ENCODE measurements at places on chromosomes 5 and 9.
A peak's percentile ranks its signal among the peaks of the same experiment; 100 is the strongest.

GRCh38 chr9:71353720-71354119 lies 232.3 kb upstream of the TRPM3 start:
- DNase-seq: no peak

- no peak for DNase-seq
Measured at GRCh38 chr9:69469136-69469535, 144.1 kb downstream of the ENTREP1 start.

GRCh38 chr5:36397901-36398536 lies 96.3 kb upstream of the RANBP3L start:
- DNase-seq: no peak

DNA sequence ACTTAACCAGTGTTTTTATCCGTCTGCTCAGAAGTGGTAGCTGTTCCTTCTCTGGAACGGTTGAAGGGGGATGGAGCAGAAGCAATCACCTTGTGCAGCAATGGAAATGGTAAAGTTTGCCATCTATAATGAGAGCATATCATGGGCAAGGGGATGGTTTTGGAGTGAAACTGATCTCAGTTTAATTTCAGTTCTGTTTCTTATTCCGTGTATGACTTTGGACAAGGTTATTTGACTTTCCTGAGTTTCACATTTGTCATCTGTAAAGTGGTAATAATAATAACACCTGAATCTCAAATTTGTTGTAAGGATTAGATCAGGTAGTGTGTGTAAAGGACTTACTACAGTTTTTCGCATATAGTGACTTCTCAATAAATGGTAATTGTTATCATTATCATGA lies 106.1 kb downstream of the PCSK1 start:
- DNase-seq: no peak

DNA sequence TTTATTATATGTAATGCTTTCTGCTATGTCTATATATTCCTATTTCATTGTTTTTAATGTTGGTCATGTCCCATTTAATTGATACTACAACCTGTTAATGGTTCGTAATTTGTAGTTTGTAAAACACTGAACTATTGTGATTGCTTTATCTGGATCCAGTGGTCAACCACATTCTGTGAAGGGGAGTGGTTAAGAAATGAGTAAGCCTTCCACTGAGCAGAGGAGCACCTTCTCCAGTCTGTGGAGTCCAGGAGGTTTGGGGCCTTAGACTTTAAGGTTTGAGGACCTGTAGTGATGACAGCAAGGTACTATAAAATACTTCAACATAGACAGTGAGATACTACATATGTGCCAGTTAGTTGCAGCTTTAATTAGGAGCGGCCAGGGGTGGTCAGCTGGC lies 67.7 kb upstream of the RAD23B start:
- no peak for DNase-seq

GRCh38 chr9:120845255-120845654 lies 2.5 kb upstream of the PSMD5 start:
- no peak for DNase-seq

GRCh38 chr5:92559781-92560180 lies 1021.2 kb downstream of the NR2F1-AS1 start:
- no peak for DNase-seq

DNA sequence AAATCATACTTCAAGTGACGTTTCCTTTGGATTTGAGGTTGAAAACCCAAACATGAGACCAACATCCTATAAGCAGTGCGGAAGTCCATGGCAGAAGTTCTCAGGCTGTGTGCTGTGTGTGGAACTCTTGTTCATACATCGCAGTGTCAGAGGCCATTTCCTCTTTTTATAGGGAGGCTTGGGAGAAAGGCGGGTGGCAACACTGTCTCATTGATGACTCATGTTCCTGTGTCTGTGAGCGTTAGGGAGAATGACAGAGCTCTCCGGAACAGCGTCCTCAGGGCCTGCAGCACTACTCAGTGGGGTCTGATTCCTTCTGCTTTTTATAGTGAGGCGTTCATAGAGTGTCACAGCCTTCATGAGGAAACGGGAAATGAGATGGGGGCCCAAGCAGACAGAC lies 98.8 kb upstream of the BASP1 start:
- DNase-seq: peak; percentile 64

DNA sequence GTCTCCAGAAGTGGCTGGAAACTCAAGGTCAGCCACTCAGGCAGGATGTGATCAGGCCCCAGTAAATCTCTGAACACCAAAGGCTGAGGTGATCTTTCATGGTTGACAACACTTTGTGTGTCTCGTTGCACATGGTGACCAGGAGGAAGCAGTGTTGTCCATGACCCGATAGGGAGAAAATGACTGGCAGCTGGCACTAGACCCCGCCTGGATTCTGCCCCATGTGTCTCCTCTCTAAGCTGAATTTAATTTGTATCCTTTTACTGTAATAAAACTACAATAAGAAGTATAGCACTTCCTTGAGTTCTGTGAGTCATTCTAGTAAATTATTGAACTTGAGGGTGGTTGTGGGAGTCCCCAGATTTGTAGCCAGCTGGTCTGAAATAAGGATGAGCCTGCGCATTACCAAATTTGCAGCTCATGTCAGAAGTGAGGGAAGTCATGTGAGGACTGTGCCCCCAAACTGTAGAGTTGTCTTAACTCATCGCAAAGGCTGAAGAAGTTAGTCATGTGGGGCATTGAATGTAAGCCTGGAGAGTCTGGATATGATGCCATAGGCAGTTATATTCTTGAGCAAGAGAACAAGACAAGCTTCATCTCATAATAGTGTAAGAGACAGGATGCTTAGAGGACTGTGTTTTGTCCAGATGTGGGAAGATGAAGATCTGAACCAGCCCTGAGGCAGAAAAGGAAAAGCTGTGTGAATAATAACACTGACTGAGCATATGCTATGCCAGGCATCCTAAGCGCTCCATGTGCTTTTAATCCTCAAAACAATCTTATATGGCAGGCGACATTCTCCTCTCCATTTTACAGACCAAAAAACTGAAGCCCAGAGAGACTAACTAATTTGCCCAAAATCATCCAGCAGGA lies 55.9 kb downstream of the TMEM215 start:
- no peak for DNase-seq

DNA sequence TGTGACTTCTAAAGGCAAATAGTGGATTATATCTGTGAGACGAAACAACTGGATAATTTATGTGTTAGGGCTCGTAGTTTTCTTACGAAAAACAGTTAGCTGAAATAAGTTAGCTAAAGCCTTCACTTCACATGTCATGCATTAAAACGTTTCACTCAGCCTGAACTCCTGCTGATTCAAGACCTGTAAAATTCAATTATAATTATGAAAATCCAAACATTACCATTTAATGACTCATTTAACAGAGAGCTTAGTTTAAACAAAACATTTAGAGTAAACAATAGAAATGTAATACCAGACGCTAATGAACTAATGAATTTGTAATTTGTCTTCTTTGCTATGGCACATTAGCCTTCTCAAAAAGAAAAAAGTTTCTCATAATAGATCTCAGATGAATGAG lies 1.7 kb downstream of the TAL2 start:
- DNase-seq: no peak

GRCh38 chr5:33832404-33833236 lies 59.2 kb downstream of the ADAMTS12 start:
- no peak for DNase-seq

DNA sequence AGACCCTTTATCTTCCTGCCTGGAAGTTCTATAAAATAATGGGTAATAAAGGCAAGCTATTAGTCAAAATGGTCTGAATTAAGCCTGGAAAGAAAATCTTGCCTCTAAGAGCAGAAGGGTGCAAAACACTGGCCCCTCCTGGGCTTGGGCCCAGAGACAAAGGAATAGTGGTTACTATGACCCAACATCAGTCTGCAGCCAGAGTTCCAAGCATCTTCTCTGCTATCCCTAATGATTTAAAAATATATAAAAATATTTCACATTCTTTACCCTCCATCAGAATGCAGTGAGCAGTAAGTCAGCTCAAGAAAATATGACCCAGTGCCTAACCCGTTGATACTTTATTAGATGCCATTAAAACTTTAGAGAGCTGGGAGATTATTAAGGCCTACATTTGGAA lies 14.7 kb downstream of the TNFAIP8 start:
- DNase-seq: no peak

DNA sequence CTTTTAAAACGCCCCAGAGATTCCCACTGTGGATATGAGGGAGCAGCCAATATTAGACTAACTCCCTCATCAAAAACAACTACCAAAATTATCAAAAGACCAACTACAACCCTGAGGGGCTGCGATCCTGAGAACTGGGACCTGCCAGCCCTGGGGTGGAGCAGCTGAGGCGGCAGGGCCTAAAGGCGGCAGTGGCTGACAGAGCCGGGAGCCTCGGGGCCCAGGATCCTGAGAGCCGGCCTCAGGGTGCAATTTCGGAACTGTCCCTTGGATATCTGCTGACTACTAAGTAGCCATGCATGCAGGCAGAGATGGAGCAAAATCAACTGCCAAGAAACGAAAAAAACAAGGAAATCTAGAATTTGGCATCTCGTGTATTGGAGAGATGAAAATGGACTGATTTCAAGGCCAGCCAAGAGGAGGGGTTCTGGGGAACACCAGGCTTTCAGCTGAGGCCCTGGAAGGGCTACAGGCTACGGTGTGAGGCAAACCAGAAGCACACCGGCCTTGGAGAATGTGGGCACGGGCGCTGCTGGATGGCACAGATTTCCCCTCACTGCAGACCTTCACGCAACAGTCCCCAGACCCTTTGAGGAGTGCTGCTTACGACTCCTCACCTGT lies 63.6 kb upstream of the UBAC1 start:
- DNase-seq: no peak

DNA sequence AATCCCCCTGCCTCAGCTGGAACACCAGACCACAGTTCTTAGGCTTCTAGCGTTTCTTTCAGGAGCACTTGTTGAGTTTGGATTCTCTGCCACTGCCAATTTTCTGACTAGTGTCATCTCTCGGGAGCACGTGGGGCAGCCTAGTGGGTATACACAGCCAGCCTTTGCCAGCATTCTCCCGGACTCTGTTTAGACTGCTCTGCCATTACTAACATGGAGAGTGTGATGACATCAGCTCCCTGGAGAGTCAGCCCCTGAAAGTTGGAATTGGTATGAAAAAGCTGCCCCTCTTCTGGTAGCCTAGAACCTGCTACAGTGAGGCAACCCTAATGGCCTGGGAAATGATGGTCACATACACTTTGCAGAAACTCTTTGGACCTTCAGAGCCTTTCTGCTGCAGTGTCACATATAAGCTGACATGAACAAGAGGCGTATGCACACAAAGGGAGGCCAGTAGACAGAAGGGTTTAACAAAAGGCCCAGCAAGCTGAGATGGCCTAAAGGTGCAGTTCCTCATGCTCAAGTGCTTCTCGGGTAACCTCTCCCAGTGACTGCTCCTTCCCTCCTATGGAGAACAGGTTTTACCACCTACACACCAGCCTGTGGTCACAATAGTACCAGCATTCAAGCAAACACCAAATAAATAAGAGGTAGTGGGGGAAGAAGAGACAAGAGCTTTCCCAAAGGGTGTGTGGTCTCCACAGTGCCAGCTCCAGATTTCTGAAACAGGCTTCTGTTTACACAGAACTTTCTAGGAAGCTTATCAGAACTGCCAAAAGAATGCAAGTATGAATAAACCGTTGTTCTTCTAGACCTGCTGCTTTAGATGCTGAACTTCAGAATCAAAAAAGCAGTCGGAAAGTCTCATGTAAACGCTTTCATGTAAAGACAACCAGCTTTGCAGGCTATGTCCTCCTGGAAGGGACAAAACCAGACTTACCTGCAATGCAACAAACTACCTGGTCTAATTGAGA lies 16.5 kb downstream of the SPACA9 start:
- DNase-seq: no peak

DNA sequence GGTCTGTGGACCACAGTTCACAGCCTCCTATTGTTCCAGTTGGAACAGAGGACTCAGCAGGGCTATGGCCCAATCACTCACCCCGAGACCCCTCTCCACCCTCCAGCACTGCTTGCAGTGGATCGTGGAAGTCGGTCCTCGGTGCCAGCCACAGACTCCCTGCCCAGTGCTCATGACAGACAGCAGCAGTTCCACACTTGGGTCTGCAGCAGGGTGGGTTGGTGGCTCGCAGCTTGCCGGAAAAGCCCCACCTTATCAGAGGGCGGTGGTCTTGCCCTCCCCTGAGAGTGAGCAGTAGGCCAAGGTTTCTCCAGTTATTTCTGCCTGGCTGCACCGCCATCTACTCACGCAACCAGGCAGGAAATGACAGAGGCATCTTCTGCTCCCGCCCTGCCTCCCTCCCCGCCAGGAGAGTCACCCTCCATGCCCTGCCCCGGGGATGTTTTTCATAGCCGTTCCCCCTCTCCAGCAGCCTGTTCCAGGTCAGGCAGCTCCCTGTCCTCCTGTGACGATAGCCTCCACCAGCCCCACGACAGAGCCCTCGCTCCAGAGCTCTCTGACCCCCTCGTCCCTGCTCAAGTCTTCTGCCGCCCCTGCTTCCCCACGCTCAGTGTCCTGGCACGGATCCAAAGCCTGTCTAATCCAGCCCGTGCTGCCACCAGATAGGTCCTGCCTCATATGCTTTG lies 34.5 kb downstream of the UNC5A start:
- no peak for DNase-seq

DNA sequence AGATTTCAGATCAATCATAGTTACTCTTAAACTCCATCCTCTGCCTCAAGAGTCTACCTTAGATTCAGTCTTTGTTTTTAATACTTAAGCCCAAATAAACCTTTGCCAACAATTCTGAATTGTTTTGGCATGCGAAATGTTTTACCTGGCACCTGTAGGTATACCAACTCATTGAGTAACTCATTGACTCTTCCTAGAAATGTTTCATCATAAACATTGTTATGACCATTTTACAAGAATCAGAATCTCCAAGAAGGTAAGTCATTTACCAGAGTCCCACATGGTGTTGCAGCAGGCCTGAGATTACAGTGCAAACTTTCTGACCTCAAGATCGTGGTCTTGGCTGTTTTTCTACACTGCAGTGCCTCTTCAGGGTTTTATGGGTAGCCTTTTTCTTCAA lies 750.4 kb downstream of the BRINP1 start:
- DNase-seq: no peak

DNA sequence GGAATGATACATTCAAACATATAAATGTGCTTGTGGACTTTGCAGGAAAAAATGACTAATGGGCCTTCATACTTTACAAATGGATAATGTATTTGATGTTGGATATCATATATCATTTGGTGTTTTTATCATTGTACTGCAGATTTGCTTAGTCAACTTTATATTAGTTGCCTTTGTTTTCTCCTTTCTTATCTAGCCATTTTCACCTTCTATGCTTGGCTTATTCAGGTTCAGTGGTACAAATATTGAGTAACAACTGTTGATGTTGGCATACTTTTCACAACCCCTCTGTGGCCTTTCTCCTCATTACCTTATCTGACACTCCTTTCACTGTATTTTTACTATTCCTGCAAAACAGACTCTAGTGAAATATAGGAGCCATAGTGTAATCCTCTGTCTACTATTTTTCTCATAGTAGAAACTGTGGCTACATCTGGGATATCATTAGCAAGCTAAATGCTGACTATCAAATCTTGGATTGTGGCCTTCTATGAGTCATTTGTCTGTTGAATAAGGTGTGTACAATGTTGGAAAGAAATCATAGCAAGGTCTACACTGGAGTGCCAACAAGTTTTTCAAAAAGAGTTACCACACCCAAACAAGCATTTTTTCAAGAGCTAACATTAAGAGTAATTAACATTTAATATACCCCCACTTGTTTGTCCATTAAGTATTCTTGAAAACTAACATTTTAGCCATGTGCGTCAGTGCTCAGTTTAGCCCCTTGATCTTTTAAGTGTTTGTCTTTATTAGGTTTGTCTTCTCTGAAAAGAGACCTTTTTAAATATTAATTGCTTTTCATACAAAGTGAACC lies 330.1 kb downstream of the ADGRV1 start:
- DNase-seq: no peak
